Activated T-cell treated with anti-CD3 and anti-CD28 coated beads, Interleukin-2, amount 50 U/mL, for 48 hours (primary cell): ENCODE measurements at places on chromosomes 16 and 17.

- DNase-seq = peak; percentile 3
Observed at GRCh38 chr17:4358154-4358553, 8.3 kb downstream of the UBE2G1 start.

GRCh38 chr17:76523084-76524037, 14.1 kb downstream of the CYGB start:
- peak; percentile 86 for DNase-seq

DNA sequence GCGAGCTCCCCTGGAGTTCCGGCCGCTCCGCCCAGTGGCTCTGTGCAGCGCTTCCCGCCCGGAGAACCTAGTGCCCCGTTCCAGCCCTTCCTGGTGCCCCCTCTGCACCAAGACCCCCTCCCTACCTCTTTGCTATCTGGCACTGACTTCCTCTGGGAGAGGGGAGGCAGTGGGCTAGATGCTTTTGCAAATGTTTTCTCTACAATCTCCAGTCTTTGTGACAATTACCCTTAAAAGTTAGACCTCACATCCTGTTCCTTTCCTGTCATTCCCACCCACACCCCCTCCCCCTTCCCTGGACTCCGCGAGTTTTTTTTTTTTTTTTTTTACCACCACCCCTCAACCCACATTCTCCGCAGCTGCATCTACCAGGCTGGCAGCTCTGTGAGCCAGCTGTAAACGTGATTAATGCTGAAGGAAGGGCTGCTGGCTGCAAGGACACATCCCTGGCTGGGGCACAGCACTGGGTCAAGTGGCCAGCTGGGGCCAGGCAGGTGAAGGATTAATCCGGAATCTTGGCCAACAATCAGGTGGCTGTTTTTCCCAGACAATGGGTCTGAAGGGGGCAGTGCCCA, 101.5 kb downstream of the MGAT5B start:
- no peak for DNase-seq

- DNase-seq = no peak
Observed at GRCh38 chr17:66960613-66961012, 3.9 kb upstream of the CACNG4 start.

GRCh38 chr17:1090465-1091189, 89.2 kb downstream of the ABR start:
- no peak for DNase-seq

DNA sequence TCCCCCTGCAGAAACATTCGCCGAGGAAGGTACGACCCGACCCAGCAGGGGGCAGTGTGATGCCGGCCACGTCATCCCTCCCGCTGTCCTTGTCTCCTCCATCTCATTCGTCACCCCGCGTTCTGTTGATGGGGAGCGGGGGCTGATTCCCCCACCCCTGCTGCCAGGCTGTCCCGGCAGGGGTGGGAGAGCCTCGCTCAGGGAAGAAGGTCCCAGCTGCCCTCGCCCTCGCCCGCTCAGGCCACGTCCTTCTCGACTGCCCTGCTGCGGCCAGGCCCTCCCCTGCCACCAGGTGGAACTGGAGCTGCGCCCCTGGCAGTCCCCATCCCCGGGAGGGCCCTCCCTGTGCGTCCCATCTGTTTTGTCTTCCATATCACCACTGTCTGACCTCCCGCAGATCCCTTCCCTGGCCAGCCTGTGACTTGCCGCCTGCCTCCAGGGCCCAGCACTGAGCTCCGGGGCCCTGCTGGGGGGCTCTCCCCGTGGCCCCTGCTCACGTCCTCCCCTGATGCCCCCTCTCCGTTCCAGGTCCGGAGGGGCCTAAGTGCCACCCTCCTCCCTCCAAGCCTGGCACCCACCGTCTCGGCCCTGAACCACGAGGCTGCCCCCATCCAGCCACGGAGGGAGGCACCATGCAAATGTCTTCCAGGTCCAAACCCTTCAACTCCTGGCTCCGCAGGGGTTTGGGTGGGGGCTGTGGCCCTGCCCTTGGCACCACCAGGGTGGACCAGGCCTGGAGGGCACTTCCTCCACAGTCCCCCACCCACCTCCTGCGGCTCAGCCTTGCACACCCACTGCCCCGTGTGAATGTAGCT, 20.6 kb downstream of the ADAM11 start:
- peak; percentile 91 for DNase-seq

GRCh38 chr16:84833144-84833500, 13.3 kb downstream of the CRISPLD2 start:
- DNase-seq = no peak

DNA sequence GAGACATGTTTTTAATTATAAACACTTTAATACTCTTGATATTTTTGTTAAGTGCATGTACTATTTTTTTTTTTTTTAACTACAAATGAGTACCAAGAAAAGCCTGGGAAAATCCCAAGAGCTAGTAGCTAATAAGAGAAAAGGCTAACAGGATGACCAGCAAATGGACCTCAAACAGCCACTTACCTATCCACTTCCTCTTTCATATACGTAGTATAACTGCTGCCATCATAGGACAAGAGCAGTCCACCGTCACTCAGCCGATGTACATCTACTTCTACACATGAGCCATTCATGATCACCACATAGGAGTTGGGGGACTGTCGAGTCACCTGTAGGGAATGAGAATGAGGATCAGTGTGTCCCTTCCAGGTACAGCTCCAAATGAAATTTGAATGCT, 128.0 kb upstream of the C17orf78 start:
- DNase-seq = no peak

DNA sequence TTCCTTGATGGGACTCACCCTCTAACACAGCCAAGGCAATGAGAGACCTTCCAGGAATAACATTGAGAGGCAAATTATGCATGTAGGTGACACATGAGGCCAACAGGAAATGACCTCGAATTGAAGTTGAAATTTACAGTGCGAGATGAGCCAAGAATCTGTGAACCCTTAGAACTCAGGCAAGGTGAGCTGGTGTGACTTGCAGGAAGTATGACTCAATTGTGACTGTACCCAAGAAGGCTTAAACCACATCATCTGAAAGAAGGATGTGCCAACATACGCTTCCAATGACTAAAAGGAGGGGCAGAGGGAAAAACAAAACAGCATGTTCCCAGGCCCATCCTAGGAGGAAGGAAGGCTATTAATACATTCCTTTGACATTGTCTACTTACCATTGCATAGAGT, 44.8 kb downstream of the PITPNC1 start:
- peak; percentile 50 for DNase-seq

DNA sequence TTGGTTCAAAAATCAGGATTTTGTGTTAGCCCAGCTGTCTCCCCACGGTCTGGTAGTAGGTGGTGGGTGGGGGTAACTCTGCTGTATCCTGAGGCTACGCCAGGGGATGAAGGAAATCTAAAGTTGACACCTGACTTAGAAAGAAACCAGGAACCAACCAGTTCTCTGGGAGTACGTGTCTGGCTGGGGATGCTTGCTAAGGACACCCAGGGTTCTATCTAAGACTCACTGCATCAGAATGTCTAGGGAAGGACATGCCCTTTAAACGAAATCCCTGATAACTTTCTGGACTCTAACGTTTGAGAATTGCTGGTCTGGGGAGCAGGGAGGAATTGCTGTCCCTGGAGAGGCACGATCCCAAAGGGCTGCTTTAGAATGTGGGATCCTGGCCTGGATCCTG, 39.2 kb upstream of the CES5A start:
- no peak for DNase-seq

DNA sequence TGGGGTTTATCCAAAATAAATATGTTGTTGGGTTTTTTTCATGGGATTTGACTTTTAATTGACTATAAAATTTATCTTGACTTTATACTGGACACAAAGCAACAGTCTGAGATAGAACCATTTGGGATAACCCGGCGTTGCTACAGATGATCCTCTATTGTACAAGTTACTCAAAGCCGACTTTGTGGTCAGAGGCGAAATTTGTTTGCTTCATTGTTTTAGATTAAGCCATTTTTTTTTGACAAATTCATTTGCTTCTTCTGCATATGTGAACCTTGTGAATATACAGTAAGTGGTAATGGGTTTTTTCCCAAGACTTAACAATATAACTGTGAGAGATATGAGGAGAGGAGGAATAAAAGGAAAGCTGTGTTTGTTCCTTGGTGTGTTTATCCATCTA, 11.8 kb downstream of the MYO1D start:
- no peak for DNase-seq

GRCh38 chr17:56000411-56000810, 152.9 kb upstream of the ANKFN1 start:
- no peak for DNase-seq

- DNase-seq = no peak
Observed at GRCh38 chr17:77646046-77646430, 312.5 kb upstream of the TNRC6C start.

- peak; percentile 48 for DNase-seq
Observed at GRCh38 chr17:42132941-42133340, 10.3 kb downstream of the HSPB9 start.

- DNase-seq = no peak
Observed at GRCh38 chr17:76543826-76544545, 4.1 kb downstream of the PRCD start.

GRCh38 chr17:75536366-75536765, 10.9 kb downstream of the LLGL2 start:
- no peak for DNase-seq

DNA sequence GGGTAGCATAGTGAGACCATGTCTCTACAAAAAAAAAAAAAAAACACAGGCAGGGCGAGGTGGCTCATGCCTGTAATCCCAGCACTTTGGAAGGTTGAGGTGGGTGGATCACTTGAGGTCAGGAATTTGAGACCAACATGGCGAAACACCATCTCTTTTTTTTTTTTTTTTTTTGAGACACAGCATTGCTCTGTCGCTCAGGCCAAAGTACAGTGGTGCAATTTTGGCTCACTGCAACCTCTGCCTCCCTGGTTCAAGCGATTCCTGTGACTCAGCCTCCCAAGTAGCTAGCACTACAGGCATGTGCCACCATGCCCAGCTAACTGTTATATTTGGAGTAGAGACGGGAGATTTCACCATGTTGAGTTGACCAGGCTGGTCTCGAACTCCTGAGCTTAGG, 5.1 kb downstream of the RAMP2 start:
- DNase-seq = no peak

DNA sequence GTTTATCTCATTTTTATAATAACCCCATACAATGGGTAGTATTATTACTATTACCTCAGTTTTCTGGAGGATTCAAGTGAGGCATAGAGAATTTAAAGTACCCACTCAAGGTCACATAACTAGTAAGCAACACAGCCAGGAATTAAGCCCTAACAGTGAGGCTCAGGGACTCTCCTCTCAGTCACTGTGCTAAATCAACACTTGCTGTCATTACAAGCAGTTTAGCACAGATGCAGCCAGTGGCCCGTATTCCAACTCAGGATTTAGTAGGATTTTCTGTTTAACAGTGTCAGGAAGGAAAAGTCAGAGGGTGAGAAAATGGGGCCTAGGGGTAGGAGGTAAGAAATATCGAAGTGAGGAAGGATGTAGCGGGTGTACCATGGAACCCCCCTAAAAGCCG, 536.9 kb downstream of the TMEM114 start:
- no peak for DNase-seq
